ENCODE measurements at places on chromosomes 2 and 18. TPM values are rescaled to one million over a fixed set of nuclear protein-coding genes. Genes with fewer than 3 reads are reported as not detected.

- no peaks in the 10 kb centered on the region for H3K27me3 ChIP-seq
- no peaks in the 10 kb centered on the region for H3K4me1 ChIP-seq
- no peak overlapping the region for H3K4me3 ChIP-seq
These were observed 40.6 kb downstream of the SPC25 start for GRCh38 chr2:168849610-168850009.

DNA sequence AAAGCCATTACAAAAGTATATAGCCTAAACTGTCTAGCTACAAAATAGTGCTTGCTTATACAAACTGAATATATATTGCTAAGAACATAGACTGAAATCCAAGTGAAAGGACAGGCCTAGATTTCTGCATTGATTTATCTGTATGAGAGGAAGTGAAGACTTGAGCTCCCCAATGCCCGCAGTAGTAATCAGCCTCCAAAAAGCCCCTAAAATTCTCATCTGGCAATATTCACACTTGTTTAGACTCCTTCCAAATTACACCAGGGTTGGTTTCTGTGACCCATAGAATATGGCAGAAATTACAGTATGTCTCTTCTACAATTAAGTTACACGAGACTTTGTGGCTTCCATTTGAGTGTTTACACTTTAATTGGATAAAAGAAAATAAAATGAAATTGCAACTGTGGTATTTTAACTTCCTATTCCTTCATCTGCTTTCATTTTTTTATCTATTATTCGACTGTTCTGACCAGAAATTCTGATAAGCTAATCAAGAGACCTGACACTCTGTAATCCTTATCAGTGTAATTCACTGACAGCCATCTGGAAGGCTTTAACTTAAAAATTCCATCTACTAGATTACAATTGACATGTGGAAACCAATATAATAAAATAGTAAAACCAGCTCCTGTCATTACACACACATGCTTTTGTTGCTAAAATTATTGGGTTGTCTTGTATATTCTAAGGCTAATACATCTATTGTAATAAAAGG is 21.1 kb downstream of the ABCB11 start:
- H3K36me3 ChIP-seq, result no peaks in the 10 kb centered on the region
- H3K4me1 ChIP-seq, result peaks cover 15% of the 10 kb centered on the region
- H3K4me3 ChIP-seq, result no peak overlapping the region
- H3K27me3 ChIP-seq, result no peaks in the 10 kb centered on the region
- no peak for DNase-seq

GRCh38 chr2:128520340-128520739 is 201.7 kb upstream of the HS6ST1 start:
- peaks cover 12% of the 10 kb centered on the region for H3K4me1 ChIP-seq
- H3K27ac ChIP-seq, result no peak overlapping the region
- peaks cover 10% of the 10 kb centered on the region for H3K27me3 ChIP-seq
- DNase-seq, result peak; percentile 25

DNA sequence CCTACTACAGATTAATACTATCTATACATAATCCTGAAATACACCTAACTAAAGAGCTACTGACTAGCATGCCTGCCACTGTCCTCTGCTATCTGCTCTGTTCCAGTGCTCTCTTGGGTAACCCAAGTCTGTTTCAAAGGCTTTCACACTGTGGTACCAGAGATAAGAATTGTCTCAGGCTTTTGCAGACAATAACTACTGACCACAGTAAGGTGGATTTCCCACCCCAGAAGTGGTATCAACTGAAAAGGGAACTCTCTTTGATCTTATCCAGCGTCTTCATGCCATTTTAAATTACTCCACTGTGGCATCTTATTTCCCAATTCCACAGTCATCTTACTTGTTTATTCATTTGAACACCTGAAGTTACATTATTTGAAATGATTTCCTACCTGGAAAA is 190.2 kb downstream of the IKZF2 start:
- no peak overlapping the region for H3K4me3 ChIP-seq
- H3K27ac ChIP-seq, result no peak overlapping the region
- no peak for DNase-seq
- H3K36me3 ChIP-seq, result no peaks in the 10 kb centered on the region
- H3K4me1 ChIP-seq, result peaks cover 45% of the 10 kb centered on the region

The SLC40A1 gene
- total RNA-seq, result 4.2 TPM

The MALT1 gene
- 40.5 TPM for total RNA-seq
